Stomach (tissue), 19 donors: ENCODE measurements at places on chromosomes 11 and 22. TPM values are rescaled to one million over a fixed set of nuclear protein-coding genes. Genes with fewer than 3 reads are reported as not detected.

The DBX1 gene
- not detected for total RNA-seq

The TRIM51G gene
- total RNA-seq = not detected

The PTH gene
- total RNA-seq = 2.8 TPM

The CCDC73 gene
- not detected for total RNA-seq

The OR5A2 gene
- not detected for total RNA-seq

The SLCO2B1 gene
- 54.9 TPM for total RNA-seq

- H3K27ac ChIP-seq = no peak overlapping the region
- H3K4me3 ChIP-seq = no peak overlapping the region
- H3K36me3 ChIP-seq = no peaks in the 10 kb centered on the region
- H3K4me1 ChIP-seq = peaks cover 69% of the 10 kb centered on the region
- peak; percentile 74 for DNase-seq
- peaks cover 26% of the 10 kb centered on the region for H3K27me3 ChIP-seq
Measured at GRCh38 chr11:57641011-57641807, 8.5 kb downstream of the YPEL4 start.

- H3K36me3 ChIP-seq = no peaks in the 10 kb centered on the region
- H3K4me1 ChIP-seq = no peaks in the 10 kb centered on the region
- no peak overlapping the region for H3K4me3 ChIP-seq
Measured at GRCh38 chr11:73632996-73633395, 13.4 kb upstream of the PLEKHB1 start.

DNA sequence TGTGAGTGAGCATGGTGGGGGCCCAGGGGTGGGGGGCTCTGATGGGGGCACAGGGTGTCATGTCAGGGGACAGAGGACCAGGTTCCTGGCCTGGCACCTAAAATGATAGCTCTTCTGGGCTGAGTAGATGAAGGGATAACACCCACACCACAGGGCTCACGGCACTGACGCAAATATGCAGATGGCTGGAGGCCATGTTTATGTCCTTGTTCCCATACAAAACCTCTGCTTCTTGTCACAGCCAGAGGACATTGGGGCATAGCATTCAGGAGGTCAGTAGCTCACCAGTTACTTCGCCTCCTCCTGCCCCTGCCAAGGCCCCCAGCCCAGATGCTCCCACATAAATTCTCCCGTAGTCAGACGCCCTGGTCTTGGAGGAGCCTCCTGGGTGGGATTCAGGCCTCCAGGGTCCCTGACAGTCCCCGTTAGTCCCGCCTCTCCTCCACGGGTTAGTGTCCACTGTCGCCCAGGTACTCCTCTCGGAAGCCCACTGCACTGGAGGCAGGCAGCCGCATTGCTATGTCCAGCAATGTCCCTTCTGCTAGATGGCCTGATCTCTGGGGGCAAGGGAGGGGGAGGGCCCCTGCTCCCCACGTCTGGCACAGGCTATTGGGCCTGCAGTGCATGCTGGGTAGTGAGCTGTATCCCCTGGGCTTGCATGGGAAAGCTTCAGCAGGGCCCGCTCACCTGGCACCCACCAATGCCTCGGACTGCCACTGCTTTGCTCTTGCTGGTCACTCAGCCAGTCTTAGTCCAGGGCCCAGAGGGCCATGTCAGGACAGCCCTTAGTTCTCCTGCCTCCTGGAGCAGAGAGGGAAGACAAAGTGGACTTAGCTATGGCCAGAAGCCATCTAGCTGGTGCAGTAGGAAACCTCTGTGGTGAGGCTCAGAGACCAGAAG is 75.6 kb upstream of the MYOD1 start:
- no peak overlapping the region for H3K27ac ChIP-seq
- H3K36me3 ChIP-seq = no peaks in the 10 kb centered on the region
- no peaks in the 10 kb centered on the region for H3K4me1 ChIP-seq
- H3K27me3 ChIP-seq = no peaks in the 10 kb centered on the region
- DNase-seq = no peak

GRCh38 chr11:84800755-84801346 is 826.3 kb downstream of the DLG2 start:
- H3K4me3 ChIP-seq = no peak overlapping the region
- H3K27ac ChIP-seq = no peak overlapping the region
- H3K27me3 ChIP-seq = no peaks in the 10 kb centered on the region
- H3K4me1 ChIP-seq = no peaks in the 10 kb centered on the region
- peak; percentile 45 for DNase-seq
- H3K36me3 ChIP-seq = no peaks in the 10 kb centered on the region

DNA sequence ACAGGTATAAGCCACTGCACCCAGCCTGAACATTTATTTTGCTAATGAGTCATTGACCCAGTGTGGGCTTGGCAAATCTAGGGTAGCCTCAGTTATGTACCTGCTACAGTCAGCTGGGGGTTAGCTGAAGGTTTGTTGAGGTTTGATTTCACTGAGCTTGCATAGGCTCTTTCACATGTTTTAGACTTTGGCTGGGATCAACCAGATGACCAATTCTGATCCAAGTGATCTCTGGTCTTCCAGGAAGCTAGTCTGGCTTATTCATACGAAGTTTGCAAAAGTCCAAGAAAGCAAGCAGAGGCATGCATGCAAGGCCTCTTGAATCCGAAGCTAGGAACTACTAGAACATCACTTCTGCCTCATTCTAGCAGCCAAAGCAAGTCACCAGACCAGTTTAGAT is 21.0 kb downstream of the SERPING1 start:
- no peak overlapping the region for H3K27ac ChIP-seq
- no peak overlapping the region for H3K4me3 ChIP-seq
- no peaks in the 10 kb centered on the region for H3K27me3 ChIP-seq
- H3K4me1 ChIP-seq = no peaks in the 10 kb centered on the region

GRCh38 chr11:69155302-69156234 is at the start of gene SMIM38:
TSS of gene SMIM38 (plus strand) at chr11:69155935. CDS start at chr11:69157847, 1,912 bp downstream.
- DNase-seq = peak; percentile 73
- peaks cover 11% of the 10 kb centered on the region for H3K4me1 ChIP-seq
- H3K4me3 ChIP-seq = peak within 1 kb of the TSS; percentile 28
- H3K27me3 ChIP-seq = no peaks in the 10 kb centered on the region

DNA sequence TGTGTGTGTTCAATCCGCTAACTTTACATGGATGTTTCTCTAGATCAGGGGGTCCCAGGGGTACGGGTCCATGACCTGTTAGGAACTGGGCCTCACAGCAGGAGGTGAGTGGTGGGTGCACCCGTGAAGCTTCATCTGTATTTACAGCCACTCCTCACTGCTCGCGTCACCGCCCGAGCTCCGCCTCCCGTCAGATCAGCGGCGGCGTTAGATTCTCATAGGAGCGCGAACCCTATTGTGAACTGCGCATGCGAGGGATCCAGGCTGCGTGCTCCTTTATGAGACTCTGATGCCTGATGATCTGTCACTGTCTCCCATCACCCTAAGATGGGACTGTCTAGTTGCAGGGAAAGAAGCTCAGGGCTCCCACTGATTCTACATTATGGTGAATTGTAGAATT is 31.9 kb downstream of the MRGPRD start:
- H3K4me3 ChIP-seq = no peak overlapping the region
- DNase-seq = no peak
- H3K36me3 ChIP-seq = no peaks in the 10 kb centered on the region
- H3K4me1 ChIP-seq = peaks cover 15% of the 10 kb centered on the region

DNA sequence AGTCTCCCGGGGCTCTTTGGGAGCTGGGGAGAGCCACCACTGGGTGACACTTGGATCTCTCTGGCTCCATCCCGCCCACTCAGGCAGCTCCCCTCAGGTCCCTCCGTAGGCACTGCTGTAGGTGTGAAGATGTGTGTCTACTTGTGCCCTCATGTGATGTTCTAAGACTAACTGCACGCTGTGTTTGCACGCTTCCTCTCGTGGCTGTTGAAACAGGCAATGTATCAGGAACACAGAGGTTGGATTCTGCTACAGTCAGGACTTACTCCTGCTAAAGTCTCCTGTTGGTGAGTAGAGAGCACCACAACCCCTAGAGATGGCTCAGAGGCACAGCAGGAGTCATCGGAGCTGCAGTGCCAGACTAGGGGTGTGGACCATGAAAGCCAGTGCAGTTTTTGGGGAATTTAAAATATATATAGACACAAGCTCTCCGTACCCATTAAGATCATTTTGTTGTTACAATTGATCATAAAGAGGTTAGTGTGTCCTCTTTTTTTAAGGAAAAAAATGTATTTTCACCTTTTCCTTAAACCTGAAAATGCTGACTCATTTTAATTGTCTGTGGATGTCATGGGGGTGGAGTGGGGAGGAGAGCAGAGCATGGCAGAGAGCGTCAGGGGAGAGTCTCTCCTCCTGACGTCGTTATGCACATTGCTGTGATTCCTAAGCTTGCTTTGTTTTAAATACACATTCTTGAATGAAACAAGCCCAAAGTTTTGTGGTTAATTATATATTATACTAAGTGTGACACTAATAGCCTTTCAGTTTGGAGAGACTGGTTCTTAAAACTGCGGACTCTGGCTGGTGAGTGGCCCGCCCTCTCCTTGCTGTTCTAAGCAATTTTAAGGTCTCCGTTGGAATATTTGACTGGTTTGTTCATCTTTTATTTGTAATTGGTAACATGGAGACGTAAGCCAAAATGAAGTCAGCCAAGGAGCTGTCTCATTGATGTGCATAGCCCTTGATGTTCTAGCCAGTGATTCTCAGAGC is 16.2 kb upstream of the CTTN start:
- no peaks in the 10 kb centered on the region for H3K27me3 ChIP-seq
- H3K4me3 ChIP-seq = no peak overlapping the region
- H3K36me3 ChIP-seq = peaks cover 23% of the 10 kb centered on the region
- DNase-seq = peak; percentile 59
- H3K4me1 ChIP-seq = no peaks in the 10 kb centered on the region

GRCh38 chr11:121372028-121372427 is 79.5 kb downstream of the SC5D start:
- peaks cover 5% of the 10 kb centered on the region for H3K4me1 ChIP-seq
- H3K27me3 ChIP-seq = no peaks in the 10 kb centered on the region
- DNase-seq = no peak
- no peak overlapping the region for H3K27ac ChIP-seq
- H3K36me3 ChIP-seq = no peaks in the 10 kb centered on the region
- no peak overlapping the region for H3K4me3 ChIP-seq

GRCh38 chr11:59841514-59841913 is 3.8 kb downstream of the CBLIF start:
- peak overlapping the region; percentile 16 for H3K27ac ChIP-seq
- no peaks in the 10 kb centered on the region for H3K36me3 ChIP-seq
- no peak overlapping the region for H3K4me3 ChIP-seq

DNA sequence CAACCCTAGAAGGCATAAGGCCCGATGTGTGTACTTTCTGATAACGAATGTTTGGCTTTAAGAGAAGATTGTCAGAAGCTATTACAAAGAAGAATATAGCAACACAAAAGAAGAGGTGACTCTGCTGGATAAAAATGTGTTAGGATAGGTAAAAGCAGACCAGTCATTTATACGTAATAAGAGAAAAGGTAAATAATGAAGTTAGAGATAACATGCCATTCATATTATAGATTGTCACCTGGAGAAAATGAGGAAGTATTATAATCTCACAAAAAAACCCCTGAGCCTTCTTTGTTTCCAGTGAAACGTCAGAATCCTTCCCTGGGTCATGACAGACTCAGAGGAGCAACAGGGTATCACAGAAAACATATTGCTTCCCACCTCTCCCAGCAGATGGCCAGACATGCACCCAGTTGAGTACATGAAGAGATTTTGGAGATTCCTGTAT is 36.1 kb downstream of the PPFIA1 start:
- peaks cover 65% of the 10 kb centered on the region for H3K4me1 ChIP-seq
- H3K27ac ChIP-seq = peak overlapping the region; percentile 25
- no peak overlapping the region for H3K4me3 ChIP-seq
